ENCODE measurements at places on chromosomes 7 and 10.
A peak's percentile ranks its signal among the peaks of the same experiment; 100 is the strongest.

DNA sequence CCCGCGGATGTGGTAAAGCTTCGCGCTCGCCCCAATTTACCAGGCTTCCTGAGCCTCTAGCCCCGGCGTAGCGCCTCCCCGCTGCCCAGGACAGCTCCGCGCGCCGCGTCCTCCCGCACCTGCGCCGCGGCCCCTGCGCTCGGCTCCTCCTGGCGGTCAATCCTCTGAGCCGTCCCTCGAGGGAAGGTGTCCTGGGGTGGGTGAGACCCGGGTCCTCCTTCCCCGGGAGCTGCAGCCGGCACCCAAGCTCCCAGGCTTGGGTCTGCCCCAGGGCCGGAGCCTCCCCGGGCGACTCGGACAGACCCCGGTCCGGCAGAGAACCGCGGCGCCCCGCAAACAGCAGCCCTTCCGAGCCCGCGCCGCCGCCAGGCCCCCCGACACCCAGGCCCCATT lies 512 bp downstream of the OSBPL3 start:
- DNase-seq, result peak; percentile 62

GRCh38 chr10:132446661-132447445 lies 49.9 kb downstream of the PWWP2B start:
- peak; percentile 79 for DNase-seq

DNA sequence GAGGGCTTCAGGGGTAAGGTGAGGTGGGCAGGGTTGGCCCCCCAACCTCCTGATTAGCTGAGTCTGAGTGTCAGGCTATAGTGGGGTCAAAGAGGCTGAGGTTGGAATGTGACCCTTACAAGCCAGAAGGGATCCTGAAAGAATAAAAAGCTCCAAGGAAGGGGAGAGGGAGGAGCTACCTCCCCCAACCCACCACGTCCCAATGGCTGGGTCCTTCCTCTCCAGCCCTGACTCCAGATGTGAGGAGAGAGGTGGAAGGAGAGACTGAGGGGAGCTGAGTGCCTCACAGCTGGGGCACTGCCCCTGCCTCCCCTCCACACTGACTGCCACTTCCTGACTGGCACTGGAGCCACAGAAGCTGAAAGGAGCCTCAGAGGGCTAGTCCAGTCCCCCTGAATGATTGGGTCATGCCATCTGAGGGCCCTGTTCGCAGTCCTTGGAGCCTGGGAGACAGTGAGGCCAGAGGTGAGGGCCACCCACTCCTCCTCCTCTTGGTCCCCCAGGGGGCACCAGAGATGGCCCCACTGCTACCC lies 20.6 kb downstream of the IMPDH1 start:
- no peak for DNase-seq

DNA sequence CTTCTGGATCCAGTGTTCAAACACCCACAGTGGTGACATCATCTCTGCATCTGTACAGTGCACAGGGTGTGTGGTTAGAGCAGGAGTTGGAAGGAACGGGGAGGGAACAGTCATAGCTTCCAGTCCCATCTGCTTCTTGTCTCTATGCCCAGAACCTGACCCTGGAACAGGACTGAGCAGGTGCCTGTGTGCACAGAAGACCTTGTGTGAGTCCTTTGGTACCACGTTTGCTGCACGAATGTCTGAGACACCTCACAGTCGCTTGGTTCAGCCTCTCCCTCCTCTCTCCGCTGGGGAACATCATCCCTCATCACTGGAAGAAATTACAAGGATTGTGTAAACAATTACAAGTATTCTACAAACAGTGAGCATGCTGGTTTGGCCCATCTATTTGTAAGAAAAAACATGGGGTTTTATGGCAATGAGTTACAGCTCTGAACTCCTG lies 243.0 kb upstream of the KLF6 start:
- DNase-seq, result no peak

GRCh38 chr10:68364101-68364886 lies 31.6 kb upstream of the PBLD start:
- DNase-seq, result no peak

Measured in kidney (tissue), 22 donors.